ENCODE measurements at places on chromosomes 13 and 19. TPM values are rescaled to one million over a fixed set of nuclear protein-coding genes. Genes with fewer than 3 reads are reported as not detected.

PCDH20 gene
- 0.58 TPM for total RNA-seq

DNA sequence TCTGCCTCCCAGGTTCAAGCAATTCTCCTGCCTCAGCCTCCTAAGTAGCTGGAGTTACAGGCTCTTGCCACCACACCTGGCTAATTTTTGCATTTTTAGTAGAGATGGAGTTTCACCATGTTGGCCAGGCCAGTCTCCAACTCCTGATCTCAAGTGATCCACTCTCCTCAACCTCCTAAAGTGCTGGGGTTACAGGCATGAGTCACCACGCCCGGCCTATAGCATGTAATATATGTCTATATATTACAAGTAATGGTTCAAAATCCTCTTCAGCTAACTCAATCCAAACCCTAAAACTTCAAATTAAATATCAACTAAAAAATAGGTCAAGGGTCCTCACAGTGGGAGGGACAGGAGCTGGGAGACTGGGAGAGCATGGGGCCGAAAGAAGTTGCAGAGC, 28.0 kb downstream of the FPR3 start:
- no peaks in the 10 kb centered on the region for H3K27me3 ChIP-seq
- no peak overlapping the region for H3K4me3 ChIP-seq
- no peak for DNase-seq
- no peaks in the 10 kb centered on the region for H3K36me3 ChIP-seq

DNA sequence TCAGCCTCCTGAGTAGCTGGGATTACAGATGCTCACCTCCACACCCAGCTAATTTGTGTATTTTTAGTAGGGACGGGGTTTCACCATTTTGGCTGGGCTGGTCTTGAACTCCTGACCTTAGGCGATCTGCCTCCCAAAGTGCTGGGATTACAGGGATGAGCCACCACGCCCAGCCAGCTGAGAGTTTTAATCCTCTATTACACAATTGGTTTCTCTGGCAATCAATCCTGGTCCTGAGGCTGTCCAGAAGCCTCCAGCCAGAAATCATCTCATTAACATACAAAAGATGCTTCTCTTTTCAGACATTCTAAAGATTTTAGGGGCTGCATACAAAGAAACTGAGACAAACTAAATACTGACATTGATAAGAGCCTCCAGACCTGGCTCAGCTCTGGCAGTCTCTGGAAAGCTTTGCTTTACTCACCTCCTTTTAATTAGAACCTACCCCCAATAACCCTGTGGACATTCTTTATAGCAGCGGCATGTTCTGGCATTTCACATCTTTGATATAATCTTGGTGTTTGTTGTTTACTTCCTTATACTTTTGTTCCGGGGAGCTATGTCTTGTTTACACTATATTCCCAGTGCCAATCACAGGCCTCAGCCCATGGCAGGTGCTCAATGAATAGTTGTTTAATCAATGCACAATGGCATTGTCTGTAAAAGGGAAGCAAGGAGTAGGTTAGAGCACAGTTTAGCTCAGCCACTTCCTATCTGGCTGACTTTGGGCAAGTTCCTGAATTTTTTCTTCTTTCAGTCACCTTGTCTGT, 4.1 kb upstream of the ZNF724 start:
- peaks cover 13% of the 10 kb centered on the region for H3K36me3 ChIP-seq
- H3K27ac ChIP-seq: no peak overlapping the region
- no peaks in the 10 kb centered on the region for H3K27me3 ChIP-seq
- H3K4me3 ChIP-seq: no peak overlapping the region
- peaks cover 8% of the 10 kb centered on the region for H3K4me1 ChIP-seq

DNA sequence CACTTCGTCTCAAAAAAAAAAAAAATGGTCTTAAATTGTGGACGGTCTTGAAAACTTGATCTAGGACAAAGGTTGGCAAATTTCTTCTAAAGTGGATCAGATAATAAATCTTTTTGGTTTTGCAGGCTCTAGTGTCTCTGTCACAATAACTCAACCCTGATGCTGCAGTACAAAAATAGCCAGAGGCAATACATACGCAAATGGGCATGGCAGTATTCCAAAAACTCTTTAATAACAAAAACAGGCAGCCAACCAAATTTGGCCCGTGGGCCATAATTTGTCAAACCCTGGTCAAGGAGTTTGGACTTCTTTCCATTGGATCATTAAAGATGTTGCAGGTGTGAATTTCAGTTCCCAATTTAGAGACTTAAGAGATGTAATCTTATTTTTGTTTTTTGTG, 93.5 kb upstream of the MRI1 start:
- no peaks in the 10 kb centered on the region for H3K27me3 ChIP-seq
- no peaks in the 10 kb centered on the region for H3K4me1 ChIP-seq
- no peaks in the 10 kb centered on the region for H3K36me3 ChIP-seq
- no peak for DNase-seq

CGB5 gene
- total RNA-seq: not detected

GRCh38 chr13:114008964-114009589, 35.2 kb upstream of the C13orf46 start:
- H3K4me1 ChIP-seq: peaks cover 3% of the 10 kb centered on the region
- no peak for DNase-seq
- no peak overlapping the region for H3K4me3 ChIP-seq
- H3K27ac ChIP-seq: no peak overlapping the region
- H3K36me3 ChIP-seq: peaks cover 41% of the 10 kb centered on the region
- H3K27me3 ChIP-seq: no peaks in the 10 kb centered on the region

SLITRK6 gene
- total RNA-seq: not detected

GRCh38 chr19:29685326-29685725, 20.1 kb downstream of the PLEKHF1 start:
- H3K36me3 ChIP-seq: no peaks in the 10 kb centered on the region
- no peak overlapping the region for H3K27ac ChIP-seq
- peaks cover 31% of the 10 kb centered on the region for H3K4me1 ChIP-seq

- no peak overlapping the region for H3K27ac ChIP-seq
- H3K4me1 ChIP-seq: peaks cover 5% of the 10 kb centered on the region
- peaks cover 19% of the 10 kb centered on the region for H3K36me3 ChIP-seq
- H3K27me3 ChIP-seq: no peaks in the 10 kb centered on the region
Observed at GRCh38 chr19:1572795-1573194, 4.7 kb upstream of the MEX3D start.

DNA sequence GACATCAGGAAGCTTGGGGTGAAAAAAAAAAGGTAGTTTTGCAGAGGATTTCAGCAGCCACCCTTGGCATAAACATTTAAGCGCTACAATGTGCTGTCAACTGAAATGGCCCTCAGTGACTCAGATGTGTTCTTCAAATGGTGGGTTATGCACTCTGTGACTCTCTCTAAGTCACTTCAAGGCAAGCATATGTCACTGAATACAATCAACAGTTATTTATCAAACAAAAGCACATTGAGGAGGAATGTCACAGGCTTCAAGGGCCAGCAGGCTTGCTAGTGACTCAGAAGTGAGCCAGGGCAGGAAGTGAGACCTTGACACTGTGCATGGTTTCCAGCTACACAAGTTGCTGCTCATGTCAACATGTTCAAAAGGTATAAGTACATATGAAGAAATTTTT, 523.7 kb upstream of the HTR2A start:
- no peaks in the 10 kb centered on the region for H3K36me3 ChIP-seq
- H3K27ac ChIP-seq: no peak overlapping the region
- no peaks in the 10 kb centered on the region for H3K4me1 ChIP-seq
- no peaks in the 10 kb centered on the region for H3K27me3 ChIP-seq

DNA sequence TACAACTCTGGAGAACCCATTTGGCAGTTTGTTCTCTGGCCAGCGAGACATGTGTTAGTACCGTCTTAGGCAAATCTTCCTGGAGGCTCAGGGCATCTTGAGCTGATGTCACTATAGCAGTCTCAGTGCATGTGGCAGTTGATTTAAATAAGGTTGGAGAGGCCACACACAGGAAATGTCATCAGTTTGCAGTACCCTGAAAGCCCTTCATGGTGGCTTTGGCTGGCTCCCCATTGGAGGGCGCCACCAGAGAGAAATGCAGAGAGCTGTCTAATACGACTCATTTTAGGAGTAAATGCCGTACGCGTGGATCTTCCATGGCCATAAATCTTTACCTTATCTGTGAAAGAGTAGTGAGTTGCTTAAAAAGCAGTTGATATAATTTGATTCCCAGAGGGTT, 163.1 kb downstream of the STK24 start:
- DNase-seq: no peak
- no peaks in the 10 kb centered on the region for H3K27me3 ChIP-seq
- H3K27ac ChIP-seq: peak overlapping the region; percentile 5
- H3K4me3 ChIP-seq: no peak overlapping the region
- peaks cover 19% of the 10 kb centered on the region for H3K4me1 ChIP-seq
- peaks cover 46% of the 10 kb centered on the region for H3K36me3 ChIP-seq

- no peak overlapping the region for H3K4me3 ChIP-seq
- no peaks in the 10 kb centered on the region for H3K4me1 ChIP-seq
- no peaks in the 10 kb centered on the region for H3K36me3 ChIP-seq
- DNase-seq: no peak
- H3K27ac ChIP-seq: no peak overlapping the region
- H3K27me3 ChIP-seq: no peaks in the 10 kb centered on the region
Observed at GRCh38 chr13:31012655-31013024, 80.2 kb downstream of the TEX26 start.

- no peak overlapping the region for H3K4me3 ChIP-seq
- no peaks in the 10 kb centered on the region for H3K4me1 ChIP-seq
- no peaks in the 10 kb centered on the region for H3K36me3 ChIP-seq
- H3K27ac ChIP-seq: no peak overlapping the region
Observed at GRCh38 chr19:21335721-21336120, 6.5 kb upstream of the ZNF708 start.

DNA sequence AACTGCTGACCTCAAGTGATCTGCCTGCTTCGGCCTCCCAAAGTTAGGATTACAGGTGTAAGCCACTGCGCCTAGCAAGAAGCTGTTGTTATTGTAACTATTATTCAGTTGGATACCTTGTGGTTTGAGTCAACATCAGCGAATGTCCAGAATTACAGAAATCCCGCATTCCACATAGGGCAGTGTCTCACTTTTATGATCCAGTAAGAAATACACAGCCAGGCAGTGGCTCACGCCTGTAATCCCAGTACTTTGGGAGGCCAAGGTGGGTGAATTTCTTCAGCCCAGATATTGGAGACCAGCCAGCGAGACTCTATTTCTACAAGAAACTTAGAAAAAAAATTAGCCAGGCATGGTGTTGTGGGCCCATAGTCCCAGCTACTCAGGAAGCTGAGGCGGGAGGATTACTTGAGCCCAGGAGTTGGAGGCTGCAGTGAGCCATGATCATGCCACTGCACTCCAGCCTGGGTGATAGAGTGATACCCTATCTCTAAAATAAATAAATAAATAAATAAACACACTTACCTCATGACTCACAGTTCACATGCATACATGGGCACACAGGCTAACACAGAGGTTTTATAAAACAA, 43.8 kb downstream of the SPTBN4 start:
- H3K36me3 ChIP-seq: no peaks in the 10 kb centered on the region
- H3K27me3 ChIP-seq: peaks cover 4% of the 10 kb centered on the region
- no peak overlapping the region for H3K4me3 ChIP-seq
- peaks cover 13% of the 10 kb centered on the region for H3K4me1 ChIP-seq
- H3K27ac ChIP-seq: no peak overlapping the region

DNA sequence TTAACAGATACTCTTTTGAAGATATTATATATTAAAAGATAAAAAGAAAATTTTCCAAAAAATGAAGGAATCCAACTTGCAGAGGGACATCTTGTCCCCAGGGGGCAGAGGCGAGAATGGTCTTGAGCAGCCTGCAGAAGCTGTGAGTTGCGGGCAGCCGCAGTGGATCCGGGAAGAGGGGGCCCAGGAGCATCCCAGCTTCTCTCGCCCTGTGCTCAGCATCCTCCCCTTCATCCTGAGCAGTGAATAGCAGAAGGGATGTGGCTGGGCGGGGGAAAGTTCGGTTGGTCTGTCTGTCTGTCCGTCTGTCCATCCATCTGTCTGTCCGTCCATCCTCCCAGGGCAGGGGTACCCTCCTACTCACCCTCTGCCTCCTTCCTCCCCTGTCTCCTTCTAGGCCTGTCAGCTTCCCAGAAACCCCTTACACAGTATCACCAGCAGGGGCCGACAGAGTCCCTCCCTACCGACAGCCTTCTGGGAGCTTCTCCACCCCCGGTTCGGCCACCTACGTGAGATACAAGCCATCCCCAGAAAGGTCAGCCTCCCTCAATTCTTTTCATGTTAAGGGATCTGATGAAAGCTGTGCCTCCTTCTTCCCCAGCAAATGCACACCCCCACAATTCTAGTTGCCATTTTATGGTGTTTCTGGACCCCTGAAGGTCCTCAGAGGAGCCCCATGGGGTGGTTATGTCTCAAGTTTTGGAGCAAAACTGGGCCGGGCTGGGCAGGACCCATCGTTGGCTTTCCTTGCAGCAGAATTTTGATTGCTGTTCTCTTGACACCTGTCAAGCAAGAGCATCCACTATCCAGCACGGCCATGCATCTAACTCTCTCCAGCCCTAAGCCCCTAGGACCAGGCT, 81.6 kb downstream of the DPF1 start:
- no peaks in the 10 kb centered on the region for H3K4me1 ChIP-seq
- no peak overlapping the region for H3K27ac ChIP-seq
- DNase-seq: peak; percentile 78
- no peak overlapping the region for H3K4me3 ChIP-seq
- H3K27me3 ChIP-seq: no peaks in the 10 kb centered on the region

ANGPTL8 gene
- total RNA-seq: not detected

GRCh38 chr13:39895254-39895653, 239.8 kb downstream of the COG6 start:
- H3K4me3 ChIP-seq: no peak overlapping the region
- peaks cover 5% of the 10 kb centered on the region for H3K4me1 ChIP-seq
- no peaks in the 10 kb centered on the region for H3K36me3 ChIP-seq
- peak; percentile 46 for DNase-seq

ZNF90 gene
- 6.4 TPM for total RNA-seq

NMRK2 gene
- 0.55 TPM for total RNA-seq

SIX5 gene
- total RNA-seq: 28.0 TPM

STARD13 gene
- 46.6 TPM for total RNA-seq

- H3K36me3 ChIP-seq: no peaks in the 10 kb centered on the region
- DNase-seq: peak; percentile 80
- no peaks in the 10 kb centered on the region for H3K27me3 ChIP-seq
- H3K27ac ChIP-seq: peak overlapping the region; percentile 20
- peaks cover 34% of the 10 kb centered on the region for H3K4me1 ChIP-seq
- H3K4me3 ChIP-seq: peak overlapping the region; percentile 27
Observed at GRCh38 chr19:43774103-43774939, 6.5 kb downstream of the KCNN4 start.

DNA sequence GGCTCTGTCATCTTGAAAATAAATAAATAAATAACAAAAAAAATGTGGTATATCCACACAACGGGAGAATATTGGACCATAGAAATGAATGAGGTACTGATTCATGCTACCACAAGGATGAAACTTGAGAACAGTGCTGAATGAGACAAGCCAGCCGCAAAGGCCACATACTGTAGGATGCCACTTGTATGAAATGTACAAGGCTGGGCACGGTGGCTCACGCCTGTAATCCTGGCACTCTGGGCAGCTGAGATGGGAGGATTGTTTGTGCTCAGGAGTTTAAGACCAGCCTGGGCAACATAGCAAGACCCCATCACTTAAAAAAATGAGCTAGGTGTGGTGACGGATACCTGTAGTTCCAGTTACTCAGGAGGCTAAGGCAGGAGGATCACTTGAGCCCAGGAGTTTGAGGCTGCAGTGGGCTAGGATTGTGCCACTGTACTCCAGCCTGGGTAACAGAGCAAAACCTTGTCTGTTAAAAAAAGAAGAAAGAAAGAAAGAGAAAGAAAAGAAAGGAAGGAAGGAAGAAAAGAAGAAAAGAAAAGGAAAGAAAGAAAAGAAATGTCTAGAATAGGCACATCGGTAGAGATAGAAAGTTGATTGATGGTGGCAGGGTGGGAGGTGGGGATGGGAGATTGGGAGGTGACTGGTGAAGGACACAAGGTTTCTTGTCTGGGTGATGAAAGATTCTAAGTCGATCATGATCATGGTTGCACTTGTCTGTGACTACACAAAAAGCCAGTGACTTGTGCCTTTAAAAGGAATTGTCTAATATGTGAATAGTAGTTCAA, 20.3 kb downstream of the HPN start:
- no peaks in the 10 kb centered on the region for H3K4me1 ChIP-seq
- H3K36me3 ChIP-seq: no peaks in the 10 kb centered on the region
- DNase-seq: no peak
- no peak overlapping the region for H3K4me3 ChIP-seq
- no peaks in the 10 kb centered on the region for H3K27me3 ChIP-seq

Measured in stomach (tissue), 19 donors.